ENCODE measurements at places on chromosomes 5 and 9.

- no peak for DNase-seq
Measured at GRCh38 chr9:1759009-1759408, 256.1 kb upstream of the SMARCA2 start.

DNA sequence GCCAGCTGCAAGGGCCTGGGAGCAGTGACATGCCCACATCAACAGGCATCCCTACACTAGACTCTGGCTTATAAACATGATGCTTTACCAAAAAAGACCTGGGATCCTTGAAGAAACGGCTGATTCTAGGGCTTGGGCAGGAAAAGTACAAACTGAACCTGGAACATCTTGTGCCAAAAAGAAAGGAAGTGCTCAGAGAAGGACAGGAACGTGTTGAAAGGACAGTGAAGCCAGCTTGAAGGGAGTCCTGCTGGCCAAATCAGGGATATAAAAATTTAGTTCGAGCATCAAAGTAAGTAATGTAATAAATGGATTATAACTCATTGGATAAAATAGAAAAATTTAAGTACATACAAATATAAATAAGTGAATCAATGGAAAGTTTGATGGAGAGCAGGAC is 58.1 kb downstream of the ALDH7A1 start:
- DNase-seq = peak; percentile 13

GRCh38 chr5:64789457-64789856 is 20.7 kb downstream of the CWC27 start:
- peak; percentile 80 for DNase-seq

DNA sequence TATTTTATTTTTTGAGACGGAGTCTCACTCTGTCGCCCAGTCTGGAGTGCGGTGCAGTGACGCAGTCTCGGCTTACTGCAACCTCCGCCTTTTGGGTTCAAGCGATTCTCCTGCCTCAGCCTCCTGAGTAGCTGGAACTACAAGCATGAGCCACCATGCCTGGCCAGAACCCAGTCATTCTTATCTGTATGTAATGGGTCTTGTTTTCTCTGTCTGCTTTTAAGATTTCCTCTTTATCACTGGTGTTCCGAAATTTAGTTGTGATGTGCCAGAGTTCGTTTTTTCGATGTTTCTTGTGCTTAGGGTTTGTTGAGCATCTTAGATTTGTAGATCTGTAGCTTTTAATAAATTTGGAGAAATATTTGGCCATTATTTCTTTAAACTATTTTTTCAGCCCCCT is 19.2 kb downstream of the SLC25A25 start:
- no peak for DNase-seq

GRCh38 chr5:133393776-133394476 is 218.4 kb downstream of the FSTL4 start:
- DNase-seq = no peak

GRCh38 chr9:13269589-13270452 is 9.7 kb downstream of the MPDZ start:
- no peak for DNase-seq

- no peak for DNase-seq
Measured at GRCh38 chr9:73093016-73093739, 58.5 kb upstream of the ANXA1 start.

GRCh38 chr9:93188426-93189368 is 4.8 kb downstream of the WNK2 start:
- no peak for DNase-seq

GRCh38 chr5:10746711-10747110 is 14.3 kb downstream of the DAP start:
- no peak for DNase-seq

- DNase-seq = no peak
Measured at GRCh38 chr5:118604106-118604505, 384.2 kb downstream of the DTWD2 start.

DNA sequence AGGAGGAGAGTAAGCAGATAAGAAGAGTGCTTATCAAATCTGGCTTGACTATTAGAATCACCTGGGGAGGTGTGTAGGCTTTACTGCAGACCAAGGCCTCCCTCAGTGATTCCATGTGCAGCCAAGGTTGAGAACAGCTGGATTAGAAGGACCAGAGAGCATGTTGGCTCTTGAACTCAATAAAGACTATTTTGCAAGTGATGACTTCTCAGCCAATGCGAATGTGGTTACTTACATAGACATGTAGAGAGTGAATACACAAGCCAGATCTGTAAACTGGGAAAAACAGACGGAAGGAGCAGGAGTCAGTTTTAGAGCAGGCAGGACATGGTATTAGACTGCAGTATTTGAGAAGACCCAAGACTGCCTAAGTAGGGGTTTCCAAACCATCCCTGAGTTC is 48.5 kb downstream of the MAMDC2 start:
- DNase-seq = no peak

- DNase-seq = no peak
Measured at GRCh38 chr9:75941577-75942311, 51.3 kb downstream of the PCSK5 start.

- DNase-seq = no peak
Measured at GRCh38 chr5:109705596-109705995, 15.9 kb downstream of the MAN2A1 start.

GRCh38 chr5:104178829-104179456 is 616.4 kb upstream of the NUDT12 start:
- DNase-seq = peak; percentile 75

DNA sequence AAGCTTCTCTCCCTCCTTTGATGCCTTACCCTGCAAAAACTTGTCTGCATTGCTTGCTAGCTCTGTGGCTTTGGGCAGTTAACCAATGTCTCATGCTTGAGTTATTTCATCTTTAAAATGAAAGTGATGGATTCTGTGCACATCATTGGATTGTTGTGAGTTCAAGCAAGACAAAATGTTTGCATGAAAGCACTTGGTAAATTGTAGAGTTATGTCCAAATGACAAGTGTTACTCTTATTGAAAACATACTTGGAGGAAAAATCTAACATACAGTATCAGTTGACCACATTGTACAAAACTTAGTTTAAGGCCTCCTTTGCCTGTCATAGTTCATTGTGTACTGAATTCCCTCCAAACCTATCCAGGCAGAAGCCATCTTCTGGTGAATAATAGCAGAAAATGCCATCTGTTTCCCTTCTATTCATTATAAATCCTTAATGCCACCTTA is 30.0 kb downstream of the TGFBR1 start:
- peak; percentile 70 for DNase-seq

GRCh38 chr9:97911970-97912369 is 10.3 kb downstream of the TRMO start:
- DNase-seq = no peak

DNA sequence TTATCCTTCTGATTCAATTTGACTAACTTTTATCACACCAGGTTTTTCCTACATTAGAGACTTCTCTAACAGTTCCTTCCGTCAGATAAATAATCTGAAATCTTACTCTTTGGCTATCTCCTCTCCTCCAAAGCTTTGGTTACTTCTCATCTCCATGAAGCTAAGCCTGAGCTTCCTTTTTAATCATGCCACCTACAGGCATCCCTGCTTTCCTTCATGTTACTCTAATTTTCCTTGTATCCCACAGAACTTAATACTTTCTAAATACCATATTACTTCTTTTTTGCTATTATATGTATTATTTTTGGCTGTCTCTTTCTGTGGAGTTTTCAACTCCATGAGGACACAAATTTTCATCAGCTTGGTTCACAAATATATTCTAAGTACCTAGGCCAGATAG is 49.7 kb downstream of the C9 start:
- DNase-seq = peak; percentile 16

DNA sequence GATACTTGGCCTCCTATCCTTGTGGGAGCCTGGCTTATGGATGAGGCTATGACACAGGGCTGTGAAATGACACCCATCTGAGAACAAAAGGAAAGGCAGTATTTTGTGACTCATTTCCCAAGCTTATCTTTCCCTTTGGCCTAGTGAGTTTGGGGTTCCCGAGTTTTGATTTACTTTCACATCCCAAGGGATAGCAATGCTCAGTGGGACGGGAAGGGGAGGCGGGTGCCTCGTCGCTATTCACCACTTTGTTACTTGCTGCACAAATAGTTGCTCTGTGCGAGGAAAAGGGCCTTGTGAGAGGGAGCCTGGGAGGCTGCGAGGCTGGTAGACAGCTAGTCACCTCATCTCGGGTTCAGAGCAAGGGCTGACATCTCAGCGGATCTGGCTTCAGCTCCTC is 59.1 kb upstream of the ENTREP1 start:
- DNase-seq = peak; percentile 48

- no peak for DNase-seq
Measured at GRCh38 chr9:96242811-96243210, 59.2 kb downstream of the HSD17B3 start.

GRCh38 chr5:149345892-149346222 is 558 bp downstream of the GRPEL2 start:
- peak; percentile 44 for DNase-seq

- DNase-seq = no peak
Measured at GRCh38 chr9:7892975-7893374, 93.4 kb upstream of the DMAC1 start.

DNA sequence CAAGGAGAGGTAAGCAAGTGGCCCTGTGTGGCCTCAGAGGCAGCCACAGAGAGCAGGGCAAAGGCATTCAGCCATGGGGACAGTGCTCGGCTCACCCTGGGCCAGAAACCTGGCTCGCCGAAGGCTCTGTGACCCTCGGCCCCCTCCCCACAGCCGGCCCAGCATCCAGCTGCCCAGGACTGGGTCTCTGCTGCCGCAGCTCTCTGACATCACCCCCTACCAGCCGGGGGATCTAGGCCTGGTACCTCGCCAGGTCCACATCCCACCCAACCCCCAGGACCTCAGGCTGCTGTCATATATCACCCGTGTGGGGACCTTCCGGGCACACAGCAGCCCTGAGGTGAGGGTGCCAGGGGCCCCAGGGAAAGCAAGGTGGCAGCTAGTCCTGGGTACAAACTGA is 2.6 kb downstream of the PTRH1 start:
- no peak for DNase-seq

Measured in ELR (cell line).